Upper lobe of right lung (tissue), 1 donor: ENCODE measurements at places on chromosomes 3 and 15. TPM values are rescaled to one million over a fixed set of nuclear protein-coding genes. Genes with fewer than 3 reads are reported as not detected.

- no peak for DNase-seq
Measured at GRCh38 chr3:44924457-44925084, 50.2 kb downstream of the TGM4 start.

- DNase-seq = no peak
Measured at GRCh38 chr15:52803467-52804306, 13.6 kb upstream of the ONECUT1 start.

DNA sequence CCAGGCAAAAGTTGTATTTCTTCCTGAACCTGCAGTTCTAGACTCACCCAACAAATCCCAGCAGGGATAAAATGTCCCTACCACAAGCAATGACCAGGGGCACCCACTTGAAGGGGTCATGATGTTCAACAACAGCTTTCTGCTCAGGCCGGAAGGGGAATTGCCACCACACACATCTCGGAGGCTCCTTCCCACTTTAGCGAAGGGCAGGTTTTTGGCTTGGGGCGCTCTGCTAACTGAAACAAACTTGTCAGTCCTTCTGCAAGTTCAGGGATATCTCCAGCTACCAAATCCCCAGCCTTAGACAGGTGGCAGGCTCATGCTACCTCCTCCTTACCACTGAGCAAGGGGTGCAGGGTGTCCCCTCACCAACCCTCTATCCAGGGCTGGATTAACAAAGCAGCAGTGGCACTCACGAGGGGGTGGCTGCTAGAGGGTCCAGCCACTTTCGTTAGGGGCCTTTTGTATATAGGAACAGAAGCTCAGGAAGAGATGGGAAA lies 2.2 kb downstream of the ADCY5 start:
- no peak for DNase-seq

DNA sequence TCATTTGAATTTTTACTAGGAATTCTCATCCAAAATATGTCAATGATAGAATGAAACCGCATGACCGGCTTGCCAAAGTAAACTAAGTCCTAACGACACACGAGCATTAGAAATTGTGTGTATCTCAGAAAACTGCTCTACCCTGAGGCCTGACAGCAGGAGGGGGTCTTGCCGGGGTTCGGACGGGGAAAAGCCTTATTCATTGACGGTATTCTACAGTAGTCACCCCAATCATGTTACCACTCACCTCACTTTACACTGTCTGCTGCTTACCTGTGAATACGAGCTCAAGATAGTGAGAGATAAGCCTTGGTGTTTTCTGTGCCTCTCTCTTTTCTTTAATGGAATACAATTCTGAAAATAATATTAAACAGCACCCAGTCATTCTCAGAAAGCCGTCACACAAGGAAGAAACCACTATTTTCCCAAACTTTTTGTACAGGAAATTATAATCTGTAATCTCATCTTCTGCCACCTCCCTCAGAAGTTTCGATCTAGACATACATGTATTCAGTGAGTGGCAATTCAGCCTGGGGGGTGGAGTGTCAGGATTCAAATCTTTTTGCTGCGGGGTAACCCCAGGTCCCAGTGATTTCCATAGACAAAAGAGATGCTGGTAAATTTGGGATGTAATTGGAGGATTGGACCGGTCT lies 492 bp upstream of the FAM43A start:
- DNase-seq = no peak

Gene GABRB3
- 3.2 TPM for total RNA-seq
